Osteocyte (in vitro differentiated cells): ENCODE measurements at places on chromosomes 7 and 10.

- no peak for DNase-seq
- no peaks in the 10 kb centered on the region for H3K27me3 ChIP-seq
- H3K36me3 ChIP-seq, result no peaks in the 10 kb centered on the region
These were observed 37.0 kb downstream of the DPYSL4 start for GRCh38 chr10:132223611-132224342.

- no peaks in the 10 kb centered on the region for H3K36me3 ChIP-seq
- no peak overlapping the region for H3K4me3 ChIP-seq
- H3K27me3 ChIP-seq, result peaks cover 2% of the 10 kb centered on the region
- DNase-seq, result no peak
- H3K27ac ChIP-seq, result no peak overlapping the region
These were observed 190.3 kb downstream of the GALNT17 start for GRCh38 chr7:71322201-71322600.

DNA sequence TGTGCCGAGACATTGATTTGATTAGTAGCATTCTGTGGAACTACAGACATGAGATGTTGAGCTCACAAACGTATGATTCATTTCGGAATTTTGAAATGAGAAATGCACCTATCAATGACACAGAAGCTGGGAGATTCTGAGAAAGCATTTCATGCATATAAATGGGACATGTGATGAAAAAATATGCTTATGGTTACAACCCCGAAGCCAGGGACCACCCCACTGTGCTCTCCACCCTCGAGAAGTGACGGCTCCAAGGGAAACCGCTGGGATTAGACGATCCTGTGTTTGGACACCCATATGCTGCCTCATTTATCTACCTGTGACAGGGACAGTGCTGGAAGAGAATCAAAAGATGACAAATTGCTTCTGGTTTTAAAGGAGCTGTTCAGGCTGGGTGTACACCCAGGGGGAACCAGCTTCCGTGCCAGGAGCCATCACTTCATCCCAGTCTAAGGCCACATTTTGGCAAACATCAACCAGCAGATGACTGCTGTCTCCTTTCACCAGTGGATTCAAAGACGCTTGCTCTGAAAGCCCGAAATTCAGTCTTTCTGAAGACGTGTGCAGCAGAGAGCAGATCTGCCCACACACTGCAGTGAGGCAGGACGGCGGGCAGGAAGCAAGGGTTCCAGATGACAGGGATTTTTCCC is 109.9 kb downstream of the ATXN7L1 start:
- no peak overlapping the region for H3K4me3 ChIP-seq
- no peak overlapping the region for H3K27ac ChIP-seq
- H3K4me1 ChIP-seq, result peaks cover 22% of the 10 kb centered on the region
- peaks cover 4% of the 10 kb centered on the region for H3K36me3 ChIP-seq

DNA sequence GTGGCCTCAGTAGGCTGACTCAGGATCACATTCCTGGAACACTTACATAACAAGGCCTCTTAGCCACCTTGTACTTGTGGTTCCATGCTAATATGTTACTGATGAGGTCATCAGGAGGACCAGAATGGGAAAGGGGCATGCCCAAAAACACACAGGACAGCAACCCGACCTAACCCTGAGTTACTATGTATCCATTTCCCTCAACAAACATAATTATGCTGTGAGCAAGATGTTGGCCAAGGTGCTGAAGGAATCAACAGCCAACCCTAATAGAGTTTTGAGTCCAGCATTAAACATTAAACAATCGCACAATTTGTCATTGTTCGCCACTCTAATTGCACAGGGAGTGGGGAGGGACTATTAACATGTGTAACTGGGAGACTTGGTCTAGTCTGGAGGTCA is 129.4 kb downstream of the PLPP4 start:
- no peaks in the 10 kb centered on the region for H3K4me1 ChIP-seq
- no peaks in the 10 kb centered on the region for H3K36me3 ChIP-seq
- H3K27ac ChIP-seq, result no peak overlapping the region
- H3K4me3 ChIP-seq, result no peak overlapping the region

GRCh38 chr7:130114776-130115175 is 44.4 kb downstream of the KLHDC10 start:
- H3K27me3 ChIP-seq, result no peaks in the 10 kb centered on the region
- DNase-seq, result no peak
- no peaks in the 10 kb centered on the region for H3K4me1 ChIP-seq
- H3K4me3 ChIP-seq, result no peak overlapping the region
- H3K27ac ChIP-seq, result no peak overlapping the region

- DNase-seq, result no peak
- no peaks in the 10 kb centered on the region for H3K36me3 ChIP-seq
- H3K4me1 ChIP-seq, result no peaks in the 10 kb centered on the region
These were observed 117.7 kb downstream of the RSU1 start for GRCh38 chr10:16699435-16700057.

DNA sequence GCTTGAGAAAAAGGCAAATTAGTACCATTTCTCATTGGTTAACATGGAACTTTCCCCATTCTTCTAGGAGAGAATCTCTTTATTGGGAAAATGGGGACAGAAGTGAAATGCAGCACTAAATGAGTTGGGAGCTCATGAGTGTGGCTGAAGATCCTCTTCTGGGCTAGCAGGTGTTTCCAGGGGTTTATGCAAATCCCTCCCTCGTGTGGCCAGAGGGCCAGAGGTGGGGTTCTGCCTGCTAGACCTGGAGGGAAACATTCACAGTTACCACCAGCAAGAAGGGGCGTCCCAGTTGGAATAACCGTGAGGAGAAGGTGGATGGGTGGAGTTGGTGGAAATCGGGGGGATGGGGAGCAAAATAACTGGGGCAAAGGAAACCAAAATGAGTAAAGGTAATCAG is 235.9 kb downstream of the KLF6 start:
- H3K36me3 ChIP-seq, result peaks cover 2% of the 10 kb centered on the region
- no peak overlapping the region for H3K4me3 ChIP-seq
- H3K27me3 ChIP-seq, result no peaks in the 10 kb centered on the region
- peak overlapping the region; percentile 23 for H3K27ac ChIP-seq
- no peak for DNase-seq

GRCh38 chr10:94361171-94361794 is 1.5 kb downstream of the NOC3L start:
- H3K4me1 ChIP-seq, result peaks cover 39% of the 10 kb centered on the region
- DNase-seq, result no peak
- H3K36me3 ChIP-seq, result peaks cover 13% of the 10 kb centered on the region
- peaks cover 4% of the 10 kb centered on the region for H3K27me3 ChIP-seq
- peak overlapping the region; percentile 90 for H3K4me3 ChIP-seq

GRCh38 chr10:130021383-130021950 is 57.4 kb upstream of the EBF3 start:
- no peak overlapping the region for H3K27ac ChIP-seq
- no peaks in the 10 kb centered on the region for H3K27me3 ChIP-seq
- H3K4me1 ChIP-seq, result no peaks in the 10 kb centered on the region
- DNase-seq, result peak; percentile 69

- H3K4me3 ChIP-seq, result no peak overlapping the region
- no peak for DNase-seq
- H3K4me1 ChIP-seq, result peaks cover 31% of the 10 kb centered on the region
- H3K27ac ChIP-seq, result peak overlapping the region; percentile 55
- no peaks in the 10 kb centered on the region for H3K27me3 ChIP-seq
These were observed 595.5 kb downstream of the INHBA start for GRCh38 chr7:41107330-41107937.

DNA sequence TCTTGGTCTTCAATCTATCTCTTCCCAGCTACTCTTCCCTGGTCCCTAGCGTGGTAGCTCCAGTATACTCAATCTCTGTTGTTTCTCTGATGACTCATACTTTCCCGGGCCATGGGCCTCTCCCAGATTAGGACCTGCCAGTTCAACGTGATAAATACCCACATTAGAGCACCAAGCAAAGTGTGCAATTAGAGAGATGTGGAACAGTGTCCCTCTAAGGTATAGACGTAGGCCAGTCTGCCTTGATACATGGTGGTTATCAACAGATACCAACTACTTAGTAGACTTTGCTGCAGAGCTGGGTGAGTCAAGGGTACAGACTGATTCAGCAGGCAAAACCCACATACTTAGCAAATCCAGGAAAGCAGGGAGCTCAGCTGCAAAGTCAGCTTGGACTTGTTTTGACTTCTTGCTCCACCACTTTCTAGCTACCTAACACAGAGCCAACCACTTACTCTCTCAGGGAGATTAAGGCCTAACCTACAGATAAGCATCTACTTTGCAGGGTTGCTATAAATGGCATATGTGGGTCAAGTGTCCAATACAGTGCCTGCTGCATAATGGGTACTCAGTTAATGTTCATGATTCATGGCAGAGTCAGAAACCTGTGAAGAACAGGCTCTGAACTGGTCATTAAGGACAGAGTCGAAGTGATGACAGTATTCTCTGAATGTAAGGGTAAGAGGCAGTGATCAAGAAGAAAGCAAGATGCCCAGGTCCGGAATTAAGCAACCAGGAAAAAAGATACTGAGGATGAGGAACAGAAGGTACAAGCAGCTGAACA is 176.1 kb downstream of the CHN2 start:
- no peak overlapping the region for H3K27ac ChIP-seq
- H3K4me1 ChIP-seq, result no peaks in the 10 kb centered on the region
- H3K27me3 ChIP-seq, result peaks cover 4% of the 10 kb centered on the region

DNA sequence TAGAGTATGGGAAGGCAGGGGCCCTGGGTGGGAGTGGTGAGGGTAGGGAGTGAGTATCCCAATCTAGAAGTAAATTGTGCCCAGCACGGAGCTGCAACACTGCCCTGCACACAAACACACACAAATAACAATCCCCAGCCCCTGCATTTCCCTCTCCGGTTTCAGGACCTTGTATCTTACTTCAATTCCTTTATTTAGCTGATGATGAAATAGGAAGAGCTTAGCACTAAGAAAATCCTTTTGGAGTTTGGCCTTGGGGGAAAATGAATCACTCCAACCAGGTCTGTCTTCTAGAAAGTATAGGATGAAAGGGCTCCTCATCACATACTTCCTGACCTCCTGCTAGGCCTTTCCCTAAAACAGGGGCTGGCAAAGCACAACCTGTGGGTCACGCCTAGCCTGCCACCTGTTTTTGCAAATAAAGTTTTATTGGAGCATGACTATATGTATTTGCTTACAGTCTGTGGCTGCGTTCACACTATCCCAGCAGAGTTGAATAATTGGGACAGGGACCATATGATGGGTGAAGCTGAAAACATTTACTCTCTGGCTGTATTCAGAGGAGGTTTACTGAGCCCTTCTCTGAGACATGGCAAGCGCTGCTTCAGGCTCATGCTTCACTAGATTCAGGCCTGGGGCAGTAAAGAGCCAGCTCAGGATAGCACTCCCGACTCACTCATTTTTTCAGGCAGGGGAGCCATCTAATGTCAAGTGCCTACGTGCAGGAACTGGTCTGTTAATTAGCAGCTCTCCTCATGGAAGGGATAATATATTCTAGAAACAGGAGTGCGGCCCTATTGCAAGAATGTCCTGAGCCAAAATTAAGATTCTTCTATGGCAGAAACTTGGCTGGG is 111.0 kb downstream of the EGFR start:
- no peak overlapping the region for H3K4me3 ChIP-seq
- no peak for DNase-seq
- H3K4me1 ChIP-seq, result peaks cover 96% of the 10 kb centered on the region
- H3K27me3 ChIP-seq, result no peaks in the 10 kb centered on the region
- H3K27ac ChIP-seq, result peak overlapping the region; percentile 96

GRCh38 chr10:62842983-62843382 is 26.8 kb upstream of the EGR2 start:
- no peak for DNase-seq
- H3K27ac ChIP-seq, result no peak overlapping the region
- no peaks in the 10 kb centered on the region for H3K36me3 ChIP-seq
- no peak overlapping the region for H3K4me3 ChIP-seq
- H3K4me1 ChIP-seq, result no peaks in the 10 kb centered on the region

DNA sequence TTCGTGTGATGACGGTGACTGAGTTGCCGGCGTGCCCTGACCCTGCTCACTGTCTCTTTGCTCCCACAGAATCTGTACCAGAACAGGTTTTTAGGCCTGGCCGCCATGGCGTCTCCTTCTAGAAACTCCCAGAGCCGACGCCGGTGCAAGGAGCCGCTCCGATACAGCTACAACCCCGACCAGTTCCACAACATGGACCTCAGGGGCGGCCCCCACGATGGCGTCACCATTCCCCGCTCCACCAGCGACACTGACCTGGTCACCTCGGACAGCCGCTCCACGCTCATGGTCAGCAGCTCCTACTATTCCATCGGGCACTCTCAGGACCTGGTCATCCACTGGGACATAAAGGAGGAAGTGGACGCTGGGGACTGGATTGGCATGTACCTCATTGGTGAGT is 199.2 kb downstream of the HECW1 start:
- H3K36me3 ChIP-seq, result no peaks in the 10 kb centered on the region
- DNase-seq, result no peak
- H3K4me1 ChIP-seq, result no peaks in the 10 kb centered on the region
- H3K27me3 ChIP-seq, result peaks cover 23% of the 10 kb centered on the region

DNA sequence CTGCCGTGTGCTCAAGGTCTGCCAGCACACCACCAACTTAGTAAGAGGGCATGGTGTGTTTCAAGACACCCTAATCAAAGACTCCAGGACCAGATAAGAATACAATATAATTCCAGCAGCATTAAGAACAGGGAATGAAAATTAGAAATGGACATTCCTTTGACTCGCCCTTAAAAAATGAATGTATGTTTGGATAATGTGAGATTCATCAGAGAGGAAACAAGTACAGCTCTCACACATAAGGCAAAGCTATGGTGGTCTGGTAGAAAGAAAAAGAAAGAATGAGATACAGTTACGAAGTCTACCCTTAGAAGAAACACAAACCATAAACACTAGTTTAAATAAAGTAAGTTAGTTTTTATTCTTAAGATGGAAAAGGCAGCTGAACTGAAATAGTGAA is 174.8 kb upstream of the ANK3 start:
- H3K27ac ChIP-seq, result peak overlapping the region; percentile 6
- peaks cover 7% of the 10 kb centered on the region for H3K36me3 ChIP-seq
- H3K4me1 ChIP-seq, result peaks cover 32% of the 10 kb centered on the region
- H3K27me3 ChIP-seq, result no peaks in the 10 kb centered on the region
- H3K4me3 ChIP-seq, result no peak overlapping the region

DNA sequence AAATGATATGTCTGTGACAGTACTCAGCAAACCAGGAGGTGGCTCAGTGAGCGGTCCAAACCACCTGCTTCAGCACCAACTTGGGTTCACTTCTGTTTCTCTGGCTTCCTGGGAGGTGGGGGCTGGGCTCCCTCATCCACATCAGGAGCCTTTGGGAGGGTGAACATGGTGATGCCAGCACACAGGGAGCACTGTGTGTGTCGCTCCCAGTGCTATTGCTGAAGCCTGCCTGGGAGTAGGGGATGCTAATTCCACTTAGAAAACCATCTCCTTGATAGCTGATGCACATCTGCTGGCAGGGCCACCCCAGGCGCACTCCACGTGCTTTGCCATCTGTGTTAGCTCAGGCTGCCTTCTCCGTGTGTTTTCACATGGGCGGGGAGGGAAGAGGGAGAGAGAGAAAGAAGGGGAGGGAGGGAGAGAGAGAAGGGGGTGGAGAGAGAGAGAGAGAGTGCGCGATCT is 58.0 kb downstream of the RAMP3 start:
- H3K27me3 ChIP-seq, result peaks cover 50% of the 10 kb centered on the region
- no peak overlapping the region for H3K27ac ChIP-seq
- H3K4me1 ChIP-seq, result no peaks in the 10 kb centered on the region
- DNase-seq, result peak; percentile 71
- H3K4me3 ChIP-seq, result no peak overlapping the region
